ENCODE measurements at places on chromosomes 5 and 9.

GRCh38 chr9:114087721-114088120 lies 9.6 kb upstream of the AMBP start:
- no peak for DNase-seq

DNA sequence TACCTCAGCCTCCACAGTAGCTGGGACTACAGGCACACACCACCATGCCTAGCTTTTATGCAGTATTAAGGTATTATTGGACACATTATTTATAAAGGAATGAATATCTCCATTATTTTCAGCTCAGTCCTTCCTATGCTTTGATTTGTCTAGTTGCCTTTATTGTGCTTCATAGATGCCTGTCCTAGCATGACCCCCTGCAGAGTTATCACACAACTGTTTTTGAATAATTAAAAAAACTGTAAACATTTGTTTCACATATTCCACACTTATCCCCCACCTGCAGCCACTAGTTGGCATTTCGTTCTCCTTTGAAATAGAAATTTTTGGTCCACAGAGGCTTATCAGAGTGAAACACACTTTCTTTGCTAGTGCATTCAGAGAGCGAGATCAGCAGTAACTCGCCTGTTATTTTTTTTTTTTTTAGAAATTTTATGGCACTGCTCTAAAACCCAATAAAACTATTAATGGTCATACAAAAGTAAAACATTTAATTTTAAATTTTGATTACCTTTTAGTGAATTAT lies 151.8 kb upstream of the RASA1 start:
- DNase-seq, result no peak

DNA sequence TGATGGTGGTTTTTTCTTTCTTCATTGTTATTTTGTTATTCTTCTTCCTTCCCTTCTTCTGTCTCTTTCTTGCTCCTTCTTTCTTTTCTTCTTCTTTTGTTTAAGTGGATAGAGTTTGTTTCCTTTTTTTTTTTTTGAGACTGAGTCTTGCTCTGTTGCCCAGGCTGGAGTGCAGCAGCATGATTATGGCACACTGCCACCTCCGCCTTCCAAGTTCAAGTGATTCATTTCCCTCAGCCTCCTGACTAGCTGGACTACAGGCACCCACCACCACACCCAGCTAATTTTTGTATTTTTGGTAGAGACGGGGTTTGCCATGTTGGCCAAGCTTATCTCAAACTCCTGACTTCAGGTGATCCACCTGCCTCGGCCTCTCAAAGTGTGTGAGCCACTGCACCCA lies 40.3 kb downstream of the JAK2 start:
- DNase-seq, result no peak

DNA sequence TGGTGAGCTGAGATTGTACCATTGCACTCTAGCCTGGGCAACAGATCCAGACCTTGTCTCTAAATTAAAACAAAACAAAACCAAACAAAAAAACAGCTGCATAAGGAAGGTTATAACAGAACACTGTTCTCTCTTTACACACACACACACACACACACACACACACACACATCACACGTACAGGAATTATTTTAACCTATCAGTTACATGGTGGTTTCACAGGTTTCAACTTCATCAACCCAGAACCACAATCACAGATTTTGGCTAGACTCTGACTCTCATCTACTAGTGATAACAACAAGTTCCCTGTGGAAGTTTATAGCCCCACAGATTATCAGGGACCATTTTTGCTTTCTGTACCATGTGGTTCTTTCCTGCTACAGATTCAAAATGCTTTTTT lies 60.2 kb downstream of the RPS23 start:
- no peak for DNase-seq

GRCh38 chr5:38426986-38427950 lies 129.2 kb downstream of the LIFR start:
- no peak for DNase-seq

DNA sequence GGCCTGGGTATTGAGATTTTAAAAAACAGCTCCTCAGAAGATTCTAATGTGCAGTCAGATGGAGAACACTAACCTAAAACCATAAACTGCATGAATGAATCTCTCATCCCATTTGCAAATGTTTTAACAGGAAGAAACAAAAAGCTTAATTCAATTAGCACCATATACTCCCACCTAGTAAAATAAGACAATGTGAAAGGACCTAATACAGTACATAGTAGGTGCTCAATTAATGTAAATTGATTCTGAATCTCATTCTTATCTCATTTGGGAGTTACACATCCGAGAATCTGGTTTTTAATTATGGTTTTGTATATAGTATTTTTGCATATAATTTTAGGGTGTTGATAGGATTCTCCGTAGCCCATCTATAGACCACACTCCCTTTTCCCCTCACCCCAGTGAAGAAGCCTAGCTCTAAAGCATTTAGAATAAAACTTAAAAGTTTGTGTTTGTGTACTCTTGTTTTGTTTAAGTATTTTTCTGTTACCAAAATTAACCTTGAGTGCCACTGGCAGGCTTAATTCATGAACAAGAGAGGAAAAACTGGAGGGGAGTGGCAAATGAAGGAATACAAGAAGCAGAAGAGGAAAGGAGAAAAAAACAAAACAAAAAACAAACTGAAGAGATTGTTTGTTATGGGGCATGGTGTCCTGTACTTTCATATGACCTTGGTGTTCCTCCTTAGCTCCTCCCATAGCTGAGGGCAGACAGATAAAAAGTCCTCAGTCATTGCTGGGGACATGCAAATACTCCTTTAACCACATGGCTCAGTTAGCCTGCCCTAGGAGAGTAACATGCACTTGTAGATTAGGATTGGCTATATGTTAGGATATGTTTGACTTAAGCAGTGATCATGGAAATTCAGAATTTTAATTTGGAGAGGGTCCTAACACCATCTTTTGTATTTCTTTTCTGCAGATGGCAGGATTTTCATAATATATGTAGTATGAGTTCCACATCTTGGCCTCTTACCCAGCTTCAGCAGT lies 1.2 kb downstream of the RNF14 start:
- no peak for DNase-seq

DNA sequence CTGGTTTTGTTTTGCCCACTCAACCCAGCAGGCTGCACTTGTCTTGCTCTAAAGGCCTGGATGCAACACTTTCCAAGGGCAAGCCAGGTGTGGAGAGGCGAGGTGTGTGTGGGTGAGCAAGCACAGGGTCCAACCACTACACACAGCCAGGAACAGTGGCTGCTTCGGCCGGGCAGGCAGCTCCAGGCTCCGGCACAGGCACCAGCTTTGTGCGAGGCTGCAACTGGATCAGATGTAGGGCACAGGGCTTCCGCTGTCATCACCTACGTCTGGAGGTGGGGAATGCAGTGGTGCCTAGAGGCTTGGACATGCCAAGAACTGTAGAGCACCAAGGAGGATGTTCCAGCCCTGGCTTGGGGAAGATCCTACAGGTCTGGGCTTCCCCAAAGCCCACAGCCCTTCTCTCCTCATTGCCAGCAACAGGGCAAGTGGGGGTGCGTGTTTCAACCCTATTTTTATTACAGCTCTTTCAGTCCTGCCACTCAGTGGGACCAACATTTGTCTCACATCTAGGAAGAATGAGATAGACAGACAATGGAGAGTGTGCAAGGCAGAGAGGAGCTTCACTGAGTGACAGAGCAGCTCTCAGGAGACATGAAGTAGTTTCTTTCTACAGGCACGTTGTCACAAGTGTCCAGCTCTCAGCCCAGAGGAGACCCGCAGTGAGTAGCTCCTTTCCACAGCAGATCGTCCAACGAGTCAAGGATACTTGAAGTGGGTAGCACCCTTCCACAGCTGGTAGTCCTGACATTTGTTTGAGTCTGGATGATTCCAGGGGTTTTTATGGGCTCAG lies 622.2 kb downstream of the CDH9 start:
- no peak for DNase-seq

DNA sequence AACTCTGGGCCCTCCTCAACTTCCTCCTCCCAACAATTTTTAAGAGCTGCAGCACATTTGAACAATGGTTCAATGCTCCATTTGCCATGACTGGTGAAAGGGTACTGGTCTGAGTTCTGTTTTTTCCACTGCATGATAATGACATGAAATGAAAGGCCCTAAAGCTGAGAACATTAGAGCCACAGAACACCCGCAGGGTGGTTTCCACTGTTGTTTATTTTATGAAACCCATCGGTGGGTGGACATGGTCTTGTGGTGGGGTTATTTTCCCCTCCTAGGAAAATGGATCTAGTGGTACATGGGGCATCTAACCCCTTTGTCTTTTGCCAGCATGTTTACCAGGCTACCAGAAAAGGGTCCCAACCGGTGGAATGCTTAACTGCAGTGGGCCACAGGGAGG lies 71.8 kb downstream of the SMARCA2 start:
- no peak for DNase-seq

DNA sequence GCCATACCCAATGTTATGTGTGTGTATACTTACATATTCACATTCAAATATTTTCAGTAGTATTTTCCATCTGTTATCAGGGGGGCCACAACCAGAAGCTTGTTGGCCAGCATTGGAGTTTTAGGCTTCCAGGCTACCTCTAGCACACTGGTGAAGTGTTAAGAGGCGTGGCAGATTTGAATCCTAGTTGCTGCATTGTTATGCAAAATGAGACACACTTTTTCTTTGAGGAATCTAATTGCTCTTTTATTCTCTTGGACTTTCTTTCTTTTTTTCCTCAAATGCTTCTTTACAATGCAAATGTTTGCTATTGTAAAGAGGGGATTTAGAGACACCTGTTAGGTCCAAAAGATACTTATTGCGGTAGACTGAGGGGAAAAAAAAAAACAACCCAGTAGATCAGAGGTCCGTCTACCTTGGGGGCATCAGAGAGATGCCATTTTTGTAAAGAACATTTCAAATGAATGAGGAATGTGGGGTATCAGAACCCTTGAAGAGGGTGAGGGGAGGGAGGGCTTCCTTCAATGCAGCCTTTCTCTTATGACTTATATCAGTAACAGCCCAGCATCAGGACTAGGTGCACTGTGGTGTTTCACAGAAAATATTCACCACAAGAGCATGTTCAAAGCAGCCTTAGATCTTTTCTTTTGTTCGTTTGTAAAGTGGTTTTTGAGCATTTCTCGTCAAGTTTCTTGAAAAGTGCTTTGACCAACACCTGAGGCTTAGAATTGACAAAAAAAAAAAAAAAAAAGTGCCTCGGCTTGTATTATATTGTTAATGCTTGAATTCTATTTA lies 3.8 kb downstream of the SMARCA2 start:
- DNase-seq, result peak; percentile 26

- DNase-seq, result no peak
Measured at GRCh38 chr5:116664988-116665387, 90.4 kb upstream of the SEMA6A start.

GRCh38 chr9:38619556-38620447 lies 594 bp downstream of the ANKRD18A start:
- DNase-seq, result no peak

DNA sequence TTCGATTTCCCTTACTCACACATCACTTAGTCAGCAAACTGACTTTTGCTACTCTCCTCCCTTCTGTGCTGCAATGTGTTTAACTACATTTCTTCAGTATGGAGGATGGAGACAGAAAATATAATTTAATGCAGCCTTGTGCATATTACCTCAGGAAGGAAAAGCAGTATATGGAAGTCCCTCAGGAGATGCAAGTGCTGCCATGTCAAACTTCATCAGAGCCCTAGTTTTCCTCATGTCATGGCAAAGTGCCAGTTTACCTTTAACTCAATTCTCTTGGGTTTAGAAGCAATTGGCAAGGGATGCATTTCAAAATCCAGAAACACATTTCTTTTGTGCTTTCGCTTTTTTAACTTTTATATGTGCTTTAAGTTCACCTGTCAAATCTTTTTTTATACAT lies 365.4 kb downstream of the ISL1 start:
- no peak for DNase-seq

DNA sequence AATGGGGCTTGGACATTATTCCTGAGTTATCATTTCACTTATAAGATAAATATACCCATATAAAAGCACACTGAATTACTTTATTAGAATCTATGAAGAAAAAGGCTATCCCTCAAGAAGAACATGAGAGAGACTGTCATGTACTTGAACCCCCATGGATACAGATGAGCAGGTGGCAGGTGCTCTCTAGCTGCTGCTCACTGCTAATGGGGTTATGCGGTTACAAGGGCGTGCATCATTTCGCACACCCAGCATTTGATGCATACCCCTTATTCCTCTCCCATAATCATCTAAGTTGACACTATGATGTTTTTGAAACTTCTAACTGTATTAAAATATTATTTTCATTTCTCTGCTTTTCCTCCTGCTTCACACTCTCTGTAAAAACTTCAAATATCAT lies 16.4 kb downstream of the ITK start:
- DNase-seq, result no peak

DNA sequence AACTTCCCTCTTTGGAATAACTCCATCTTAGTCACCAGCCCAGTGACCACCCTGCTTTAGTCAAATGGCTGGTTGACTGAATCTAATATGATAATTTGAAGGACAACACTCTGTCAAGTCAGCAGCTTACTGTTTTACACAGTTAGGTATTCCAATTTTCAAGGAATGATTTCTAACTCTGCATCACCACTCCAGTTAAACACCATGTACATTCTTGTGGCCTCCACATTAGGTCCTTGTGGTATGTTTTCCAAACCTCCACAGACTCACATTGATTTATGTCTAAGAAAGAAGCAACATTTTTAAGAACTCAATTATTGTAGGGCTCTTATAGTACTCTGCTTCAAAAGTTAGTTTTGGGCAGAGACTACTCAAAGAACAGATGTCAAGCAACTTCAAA lies 110.7 kb downstream of the TLE1 start:
- no peak for DNase-seq

DNA sequence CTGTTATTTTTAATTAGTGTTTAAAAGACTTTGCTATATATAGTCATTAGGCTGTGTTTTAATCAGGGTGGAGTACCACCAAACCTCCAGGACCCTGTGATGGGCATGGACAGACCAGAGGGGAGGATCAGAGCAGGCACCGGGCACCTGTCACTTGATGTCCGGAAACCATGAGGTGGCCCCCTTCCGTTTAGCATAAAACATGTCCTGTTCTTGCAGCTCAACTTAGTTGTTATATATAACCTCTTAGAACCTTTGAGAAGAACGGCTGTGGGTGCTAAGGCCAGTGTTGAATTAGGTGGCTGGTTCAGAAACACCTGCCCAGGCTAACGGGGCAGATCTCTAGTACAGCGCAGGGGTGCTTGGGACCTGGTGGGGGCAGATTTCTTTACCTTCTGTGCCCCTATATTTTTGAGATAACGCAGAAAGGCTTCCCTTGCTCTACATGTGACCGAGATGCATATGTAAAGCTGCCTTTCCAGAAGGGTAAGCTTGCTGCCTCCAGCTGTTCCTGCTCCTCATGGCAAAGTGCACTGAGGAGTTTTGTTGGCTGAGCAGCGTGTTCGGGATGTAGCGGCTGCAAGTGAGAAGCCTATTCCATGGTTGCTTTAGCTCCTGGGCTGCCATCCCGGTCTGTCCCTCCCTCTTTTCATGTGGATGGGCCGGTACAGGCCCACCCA lies 255.5 kb downstream of the FANCC start:
- DNase-seq, result no peak

Data from activated T-helper 1 cell treated with anti-CD3 and anti-CD28 coated beads, Interleukin-12 subunit alpha, Interleukin-12 subunit beta, Interleukin-2, Interleukin-4 antibody, amounts not matched to agents 30 ng/mL and 10 ng/mL and 1 ng/mL, durations not matched to agents 14 hours and 24 hours and 36 hours (primary cell).